CD4-positive, alpha-beta T cell (primary cell): ENCODE measurements at places on chromosomes 11 and 22. TPM values are rescaled to one million over a fixed set of nuclear protein-coding genes. Genes with fewer than 3 reads are reported as not detected.

Gene GNB1L
- 3.0 TPM for total RNA-seq

Gene TCN2
- 0.53 TPM for total RNA-seq

Gene PATE2
- not detected for total RNA-seq

Gene TUBA8
- total RNA-seq, result 1.1 TPM

Gene TIMM10
- total RNA-seq, result 28.0 TPM

Gene C1QTNF4
- total RNA-seq, result 0.92 TPM

Gene DEUP1
- not detected for total RNA-seq

Gene ANGPTL5
- total RNA-seq, result not detected

Gene HBE1
- not detected for total RNA-seq

Gene KRTAP5-7
- not detected for total RNA-seq

Gene TREH
- total RNA-seq, result not detected

Gene P2RX6
- total RNA-seq, result 0.69 TPM

Gene LDHAL6A
- total RNA-seq, result not detected

Gene GAB4
- not detected for total RNA-seq

Gene SDF2L1
- total RNA-seq, result 20.0 TPM

Gene CPSF7
- 116 TPM for total RNA-seq

Gene MUC5B
- total RNA-seq, result not detected

Gene TIMP3
- not detected for total RNA-seq

Gene ENTHD1
- 0.47 TPM for total RNA-seq

Gene OR52N4
- total RNA-seq, result 0.50 TPM

Gene TRMT2A
- 84.2 TPM for total RNA-seq

Gene MUC2
- total RNA-seq, result not detected

Gene THRSP
- total RNA-seq, result not detected
